ENCODE measurements at places on chromosomes 5 and 9. TPM values are rescaled to one million over a fixed set of nuclear protein-coding genes. Genes with fewer than 3 reads are reported as not detected.

- no peak for DNase-seq
These were observed 63.2 kb upstream of the COL15A1 start for GRCh38 chr9:98880311-98881015.

- no peak for DNase-seq
These were observed 381.1 kb downstream of the TMEM38B start for GRCh38 chr9:106075236-106075959.

PCDHA6 gene
- polyA plus RNA-seq = 0.09 TPM

PRR16 gene
- polyA plus RNA-seq = not detected

DNA sequence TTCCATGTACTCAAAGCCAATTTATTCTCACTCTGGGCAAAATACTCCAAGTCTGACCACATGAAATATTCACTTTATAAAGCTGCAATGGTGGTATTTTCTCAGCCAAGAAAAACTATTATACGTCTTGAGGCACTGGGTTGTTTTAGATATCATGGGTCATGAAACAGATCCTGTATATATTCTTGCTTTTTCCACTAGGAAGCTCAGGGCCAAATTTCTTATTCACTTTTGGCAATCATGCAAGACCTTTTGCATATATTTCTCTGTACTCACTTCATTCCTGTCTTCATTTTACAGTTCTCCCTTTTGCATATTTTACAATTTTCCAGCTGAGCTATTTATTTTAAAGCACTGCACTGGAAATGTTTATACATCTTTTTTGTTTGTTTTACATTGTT is 49.8 kb downstream of the GABBR2 start:
- no peak for DNase-seq

DNA sequence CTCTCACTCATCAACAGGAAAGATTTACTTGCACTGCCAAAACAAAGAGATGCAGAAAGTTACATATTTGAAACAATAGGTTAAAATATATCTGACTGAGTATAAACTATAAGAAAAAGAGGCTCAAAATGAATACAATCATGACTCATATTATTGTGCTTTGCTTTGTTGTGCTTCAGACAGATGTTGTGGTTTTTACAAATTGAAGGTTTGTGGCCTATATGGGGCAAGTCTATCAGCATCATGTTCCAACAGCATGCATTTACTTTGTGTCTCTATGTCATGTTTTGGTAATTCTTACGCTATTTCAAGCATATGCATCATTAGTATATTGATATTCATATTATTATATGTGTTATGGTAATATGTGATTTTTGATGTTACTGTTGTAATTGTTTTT is 330.0 kb downstream of the PRR16 start:
- no peak for DNase-seq
